ENCODE measurements at places on chromosomes 12 and 14. TPM values are rescaled to one million over a fixed set of nuclear protein-coding genes. Genes with fewer than 3 reads are reported as not detected.

The MYF5 gene
- not detected for total RNA-seq

The SLC6A13 gene
- 0.40 TPM for total RNA-seq

The MORN3 gene
- 1.8 TPM for total RNA-seq

The KLHL33 gene
- total RNA-seq, result 0.68 TPM

The RASAL1 gene
- 1.3 TPM for total RNA-seq

The RTN1 gene
- not detected for total RNA-seq

The KRT8 gene
- total RNA-seq, result 0.62 TPM

The FOXA1 gene
- not detected for total RNA-seq

The TCL1B gene
- total RNA-seq, result not detected

The L2HGDH gene
- 21.6 TPM for total RNA-seq

The LMNTD1 gene
- total RNA-seq, result not detected

The STYK1 gene
- total RNA-seq, result 0.46 TPM

The CFAP54 gene
- 0.26 TPM for total RNA-seq

The C14orf180 gene
- total RNA-seq, result not detected

All from activated naive CD8-positive, alpha-beta T cell treated with anti-CD3 and anti-CD28 coated beads for 36 hours (primary cell).